Cortex of kidney (tissue), 1 donor: ENCODE measurements at places on chromosomes 12 and 14.

DNA sequence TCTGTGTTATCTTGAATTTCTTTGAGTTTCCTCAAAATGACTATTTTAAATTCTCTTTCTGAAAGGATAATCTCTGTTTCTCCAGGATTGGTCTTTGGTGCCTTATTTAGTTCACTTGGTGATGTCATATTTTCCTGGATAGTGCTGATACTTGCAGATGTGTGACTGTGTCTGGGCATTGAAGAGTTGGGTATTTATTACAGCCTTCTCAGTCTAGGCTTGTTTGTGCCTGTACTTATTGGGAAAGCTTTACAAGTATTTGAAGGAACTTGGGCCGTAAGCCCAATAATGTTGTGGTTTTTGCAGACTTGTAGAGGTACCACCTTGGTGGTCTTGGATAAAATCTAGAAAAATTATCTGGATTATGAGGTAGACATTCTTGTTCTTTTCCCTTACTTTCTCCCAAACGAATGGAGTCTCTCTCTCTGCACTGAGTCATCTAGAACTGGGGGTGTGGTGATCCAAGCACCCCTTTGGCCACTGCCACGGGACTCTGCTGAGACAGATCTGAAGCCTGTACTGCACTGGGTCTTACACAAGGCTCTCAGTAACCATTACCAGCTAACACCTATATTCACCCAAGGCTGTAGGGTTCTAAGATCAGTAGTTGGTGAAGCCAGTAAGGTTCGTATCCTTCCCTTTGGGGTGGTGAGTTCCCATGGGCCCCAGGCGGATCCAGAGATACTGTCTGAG lies 703.7 kb upstream of the MGAT4C start:
- no peak for DNase-seq

DNA sequence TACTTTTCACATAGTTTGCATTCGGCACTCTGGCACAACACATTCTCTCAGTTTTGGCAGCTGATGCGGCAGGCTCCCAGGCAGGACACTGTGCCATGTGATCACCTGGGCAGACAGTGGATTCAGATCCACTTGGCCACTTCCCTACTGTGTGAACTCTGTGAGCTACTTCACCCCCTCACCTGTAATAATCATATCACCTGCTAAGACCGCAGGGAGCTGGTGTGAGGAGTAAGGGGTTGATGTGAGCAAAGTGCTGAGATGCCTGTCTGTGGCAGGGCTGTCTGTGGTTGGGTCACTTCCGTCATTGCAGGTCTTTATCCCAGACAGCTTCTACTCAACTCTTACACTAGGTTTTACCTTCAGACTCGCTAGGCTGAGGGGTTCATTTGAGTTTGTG lies 50.4 kb upstream of the AMN start:
- DNase-seq, result no peak

DNA sequence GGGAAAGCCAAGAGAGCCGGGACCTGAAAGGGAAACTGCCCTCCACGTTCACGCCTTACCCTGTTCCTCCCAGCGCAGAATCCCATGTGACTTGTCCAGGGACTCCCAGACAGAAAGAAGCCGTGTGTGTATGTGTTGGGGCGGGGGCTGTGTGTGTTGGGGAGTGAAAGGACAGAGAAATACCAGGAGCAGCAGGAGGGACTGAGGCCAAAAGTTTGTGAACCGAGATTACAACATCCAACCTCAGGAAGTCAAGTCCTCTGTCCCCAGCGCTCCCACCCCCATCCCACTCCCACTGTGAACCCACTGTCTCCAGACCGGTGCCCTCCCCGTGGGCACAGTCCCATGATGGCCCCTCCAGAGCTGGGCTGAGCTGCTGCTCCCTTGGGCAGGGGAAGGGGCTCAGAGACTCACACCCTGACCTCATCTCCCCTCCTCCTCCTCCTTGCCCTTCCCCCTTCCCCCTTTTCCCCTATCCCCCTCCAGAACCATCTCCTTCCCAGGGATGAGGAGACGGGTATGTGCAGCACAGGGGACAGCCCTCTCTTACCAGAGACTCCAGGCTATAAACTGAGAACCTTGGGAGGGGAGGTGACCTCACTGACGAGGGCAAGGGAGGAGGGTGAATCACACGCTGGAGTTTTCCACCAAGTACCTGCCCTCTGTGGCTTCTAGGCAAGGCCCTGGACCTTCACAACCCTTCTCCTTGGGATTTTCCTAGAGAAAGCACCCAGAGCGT lies at the start of gene SLC6A12:
Gene SLC6A12, minus strand, starts transcription at position 155 of the 739 bp plus-strand sequence. CDS start 4,171 bp downstream, outside the sequence.
- DNase-seq, result no peak

GRCh38 chr14:74765721-74766120 lies 2.6 kb downstream of the YLPM1 start:
- DNase-seq, result no peak

- no peak for DNase-seq
Measured at GRCh38 chr12:132718644-132719043, 8.0 kb downstream of the PGAM5 start.

- no peak for DNase-seq
Measured at GRCh38 chr14:53619691-53620231, 336.9 kb downstream of the BMP4 start.

- no peak for DNase-seq
Measured at GRCh38 chr14:104195361-104195760, 57.0 kb downstream of the KIF26A start.

GRCh38 chr14:52240623-52241022 lies 26.9 kb upstream of the PTGDR start:
- no peak for DNase-seq

DNA sequence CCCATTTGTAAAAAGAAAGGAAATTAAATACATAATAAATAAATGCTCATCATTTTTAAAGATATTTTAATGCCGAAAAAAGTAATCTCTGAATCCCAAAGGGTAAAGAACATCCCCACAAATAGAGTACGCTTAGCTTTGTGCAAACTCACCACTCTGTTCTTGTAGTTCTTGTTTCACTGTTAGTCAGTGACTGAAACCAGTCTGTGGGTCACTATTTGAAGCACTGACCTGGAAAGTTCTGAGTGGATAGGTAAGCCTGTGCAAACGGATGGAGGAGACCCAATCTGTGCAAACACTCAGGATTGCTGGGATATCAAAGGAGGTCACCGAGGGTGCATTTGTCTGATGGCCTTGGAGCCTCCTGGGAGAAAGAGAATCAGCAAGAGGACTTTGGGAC lies 68.1 kb upstream of the TSPAN11 start:
- no peak for DNase-seq

DNA sequence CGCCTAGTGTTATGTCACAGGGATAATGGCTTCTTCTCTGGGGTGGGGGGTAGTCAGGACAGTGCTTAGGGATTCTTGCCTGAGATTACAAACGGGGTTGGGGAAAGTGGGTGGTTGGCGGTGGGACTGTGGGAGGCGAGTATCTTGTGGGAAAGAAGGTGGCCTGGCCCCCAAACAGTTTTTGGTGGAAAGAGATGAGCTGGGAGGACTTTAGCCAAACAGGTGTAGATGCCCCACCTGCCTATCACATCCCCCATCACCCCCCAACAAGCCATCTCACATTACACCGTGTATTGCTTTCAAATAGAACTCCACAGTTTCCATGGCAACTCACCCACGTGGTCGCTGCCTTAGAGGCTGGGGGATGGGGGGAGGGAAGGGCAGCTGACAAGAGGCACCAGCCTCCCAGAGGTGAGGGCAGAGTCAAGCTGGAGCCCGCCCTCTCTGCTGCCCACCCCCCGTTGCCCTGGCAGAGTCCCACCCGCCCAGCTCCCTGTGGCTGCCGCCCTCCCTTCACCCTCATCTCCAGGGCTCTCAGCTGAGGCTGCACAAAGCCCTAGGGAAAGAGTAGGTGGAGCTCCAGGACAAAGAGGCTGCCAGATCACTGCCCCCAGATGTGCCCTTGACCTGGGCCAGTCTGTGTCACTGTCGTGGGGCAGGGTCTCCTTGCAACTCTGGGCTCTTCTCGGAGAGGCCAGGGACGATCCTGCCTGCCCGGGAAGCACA lies 98.3 kb downstream of the LRRC74A start:
- no peak for DNase-seq

- DNase-seq, result no peak
Measured at GRCh38 chr12:64459394-64459891, 7.5 kb downstream of the TBK1 start.

DNA sequence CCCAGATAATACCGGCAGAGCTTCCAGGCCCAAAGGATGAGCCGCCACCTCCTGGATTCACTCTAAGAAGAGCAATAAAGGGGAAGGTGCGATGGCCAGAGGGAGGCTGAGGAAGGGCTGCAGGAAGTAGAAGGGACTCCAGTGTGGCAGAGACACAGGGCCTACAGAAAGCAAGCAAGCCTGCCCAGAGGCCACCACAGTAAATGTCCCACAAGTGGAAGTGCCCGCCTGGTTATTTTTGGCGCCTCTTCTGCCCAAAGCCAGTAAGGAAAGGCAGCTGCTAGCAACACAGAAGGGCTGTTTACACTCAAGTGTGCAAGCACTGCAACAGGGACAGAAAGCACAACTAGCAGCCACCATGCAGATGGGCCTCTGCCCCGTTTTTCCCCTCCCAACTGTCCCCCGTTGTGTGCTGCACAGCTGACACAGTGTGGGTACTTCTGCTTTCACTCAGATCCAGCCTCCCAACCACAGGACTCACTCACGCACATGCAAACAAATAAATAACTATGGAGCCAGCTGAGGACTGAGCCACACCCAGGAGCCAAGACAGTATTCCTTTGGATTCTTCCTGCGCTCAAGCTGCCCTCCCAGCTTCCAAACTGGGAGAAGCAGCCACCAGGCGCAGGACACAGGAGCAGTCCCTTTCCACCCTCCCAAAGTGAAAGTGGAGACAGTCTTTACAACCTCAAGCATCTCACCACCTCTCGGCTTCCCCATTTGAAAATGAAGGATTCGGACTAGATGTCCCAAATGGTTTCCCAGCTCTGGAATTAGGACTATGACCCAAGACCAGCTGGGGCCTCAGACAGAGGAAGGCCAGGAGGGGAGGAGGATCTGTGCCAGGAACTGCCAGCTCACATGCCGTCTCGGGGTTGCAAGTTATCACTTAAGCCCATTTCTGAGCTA lies 40.0 kb upstream of the PNMA1 start:
- DNase-seq, result no peak

- no peak for DNase-seq
Measured at GRCh38 chr14:52131640-52132320, 62.9 kb upstream of the NID2 start.

- no peak for DNase-seq
Measured at GRCh38 chr12:30980955-30981662, 54.6 kb downstream of the TSPAN11 start.

GRCh38 chr12:78864870-78865463 lies 393 bp downstream of the SYT1 start:
- DNase-seq, result no peak

- no peak for DNase-seq
Measured at GRCh38 chr12:7219599-7220243, 30.2 kb downstream of the PEX5 start.

GRCh38 chr14:68292441-68293215 lies 473.0 kb downstream of the RAD51B start:
- DNase-seq, result no peak

GRCh38 chr12:13253966-13254760 lies 57.6 kb downstream of the EMP1 start:
- DNase-seq, result no peak

DNA sequence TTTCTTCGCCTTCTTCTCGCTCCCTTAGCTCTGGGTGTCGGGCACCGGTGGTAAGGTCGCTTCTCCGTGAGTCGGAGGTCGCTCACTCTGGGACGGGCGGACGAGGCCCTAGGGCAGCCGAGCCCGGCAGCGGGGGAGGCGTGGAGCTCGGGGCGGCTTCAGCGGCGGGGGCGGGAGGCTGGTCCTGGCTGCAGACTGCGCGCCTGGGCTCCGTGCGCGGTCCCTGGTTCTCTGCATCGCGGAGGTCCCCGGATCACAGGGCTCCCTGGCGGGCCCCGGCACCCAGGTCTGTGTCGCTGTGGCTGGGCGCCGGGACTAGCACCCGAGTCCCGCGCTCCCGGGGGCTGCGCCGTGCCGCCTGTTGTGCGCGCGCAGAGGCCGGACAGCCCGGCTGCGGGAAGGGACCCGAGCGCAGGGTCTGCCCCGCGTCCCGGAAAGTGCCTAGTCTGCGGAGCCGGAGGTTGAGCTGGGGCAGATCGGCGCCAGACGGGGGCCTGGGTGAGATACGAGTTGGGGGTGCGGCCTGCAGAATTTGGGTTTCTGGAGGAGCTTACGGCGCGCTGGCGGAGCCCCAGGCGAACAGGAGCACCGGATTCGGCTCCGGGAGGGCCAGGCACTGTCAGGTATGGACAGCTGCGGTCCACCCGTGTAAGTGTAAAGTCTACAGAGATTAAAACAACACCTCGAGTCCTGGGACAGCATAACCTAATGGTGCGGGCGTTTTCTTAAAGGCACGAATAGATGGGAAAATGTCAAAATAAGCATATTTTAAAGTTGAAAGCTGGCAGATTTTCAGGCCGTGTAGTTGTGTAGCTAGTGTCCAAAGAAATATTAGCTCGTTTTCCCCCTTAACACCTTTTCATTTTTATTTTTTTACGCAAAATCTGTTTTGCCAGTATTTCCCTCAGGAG lies 713 bp downstream of the FRMD6 start:
- DNase-seq, result no peak

DNA sequence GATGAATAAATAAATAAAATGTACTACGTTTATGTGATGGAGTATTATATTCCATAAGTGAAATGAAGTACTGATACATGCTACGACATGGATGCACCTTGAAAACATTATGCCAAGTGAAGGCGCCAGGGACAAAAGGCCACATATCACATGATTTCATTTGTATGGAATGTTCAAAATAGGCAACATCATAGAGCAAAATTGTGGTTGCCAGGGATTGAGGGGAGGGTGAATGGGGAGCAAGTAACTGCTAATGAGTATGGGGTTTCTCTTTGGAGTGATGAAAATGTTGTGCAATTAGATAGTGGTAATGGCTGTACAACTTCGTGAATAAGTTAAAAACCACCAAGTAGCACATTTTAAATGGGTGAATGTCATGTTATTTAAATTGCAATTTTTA lies 132.8 kb downstream of the SLC38A4 start:
- DNase-seq, result no peak

GRCh38 chr14:59961518-59962062 lies 41.6 kb downstream of the LRRC9 start:
- no peak for DNase-seq

- DNase-seq, result no peak
Measured at GRCh38 chr12:59499774-59500173, 96.1 kb upstream of the SLC16A7 start.

DNA sequence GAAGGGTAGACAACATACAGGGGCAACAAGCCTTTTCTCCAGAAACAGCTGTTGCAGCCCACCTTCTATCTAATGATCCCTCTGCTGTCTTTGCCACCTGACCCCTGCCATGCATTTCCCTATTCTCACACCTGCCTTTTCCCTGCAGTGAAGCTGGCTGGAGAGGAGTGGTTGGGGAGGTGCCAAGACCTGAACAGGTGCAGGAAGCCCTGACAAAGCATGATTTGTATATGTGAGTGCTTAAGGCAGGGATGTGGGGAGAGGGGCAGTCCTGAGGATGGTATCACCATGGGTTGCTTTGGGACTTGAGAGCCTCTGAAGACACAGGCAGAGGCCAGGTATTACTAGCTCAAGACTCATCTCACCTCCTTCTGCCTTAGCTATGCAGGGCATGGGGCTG lies 2.9 kb upstream of the PFDN5 start:
- DNase-seq, result no peak

DNA sequence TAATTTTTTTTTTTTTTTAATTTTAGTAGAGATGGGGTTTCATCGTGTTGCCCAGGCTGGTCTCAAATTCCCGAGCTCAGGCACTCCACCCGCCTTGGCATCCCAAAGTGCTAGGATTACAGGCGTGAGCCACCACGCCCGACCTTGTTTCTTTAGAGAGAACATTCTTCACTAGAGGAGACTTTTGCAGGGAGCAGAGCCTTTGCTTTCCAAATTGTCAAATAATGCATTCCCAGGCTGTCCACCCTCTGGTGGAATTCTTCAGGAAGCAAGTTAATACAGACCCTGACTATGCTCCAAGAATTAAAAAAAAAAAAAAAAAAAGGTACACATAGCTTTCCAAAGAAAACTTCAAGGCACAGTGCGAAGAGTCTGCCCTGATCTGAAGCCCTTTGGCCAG lies 6.8 kb downstream of the ALDH1L2 start:
- no peak for DNase-seq
